Ovary (tissue), 10 donors: ENCODE measurements at places on chromosomes 13 and 19. TPM values are rescaled to one million over a fixed set of nuclear protein-coding genes. Genes with fewer than 3 reads are reported as not detected.

Gene MBD3L2
- total RNA-seq = not detected

DNA sequence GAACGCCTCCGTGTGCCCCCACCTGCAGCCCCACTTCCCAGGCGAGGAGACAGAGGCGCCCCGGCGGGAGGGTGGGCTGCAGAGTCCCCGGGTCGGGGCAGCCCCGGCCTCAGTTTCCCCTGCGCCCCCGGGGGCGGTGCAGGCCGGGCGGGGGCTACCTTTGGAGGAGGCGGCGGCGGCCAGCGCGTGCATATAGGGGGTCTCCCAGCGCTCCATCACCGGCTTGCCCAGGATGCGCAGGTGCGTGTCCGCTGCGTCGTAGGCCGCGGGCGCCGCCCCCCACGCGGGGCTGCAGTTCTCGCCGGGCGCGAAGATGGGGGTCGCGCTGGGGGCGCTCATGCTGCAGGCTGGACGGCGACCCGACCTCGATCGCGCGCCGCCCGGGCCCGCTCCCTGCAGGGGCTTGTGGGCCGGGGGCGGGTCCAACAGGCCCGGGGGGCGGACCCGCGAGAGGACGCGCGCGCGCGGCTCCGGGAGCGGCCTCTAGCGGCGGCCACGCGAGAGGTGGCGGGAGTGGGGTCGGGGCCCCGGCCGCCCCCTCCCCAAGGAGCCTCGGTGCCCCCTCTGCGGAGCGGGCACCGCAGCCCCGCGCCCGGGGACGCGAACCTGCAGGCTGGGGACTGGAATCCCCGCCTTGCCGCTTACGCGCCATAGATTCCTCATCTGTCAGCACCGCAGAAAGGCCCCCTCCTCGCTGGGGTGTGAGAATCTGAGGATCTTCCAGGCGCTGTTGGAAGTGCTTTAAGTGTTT, at the start of gene GAMT:
TSS of gene GAMT (minus strand) at position 405 of the 751 bp plus-strand sequence. CDS start at position 339, 66 bp downstream.
- no peak for DNase-seq

Gene ALG5
- 36.0 TPM for total RNA-seq

- DNase-seq = no peak
Measured at GRCh38 chr19:10862561-10863106, 8.7 kb upstream of the CARM1 start.

Gene RFPL4A
- total RNA-seq = not detected

DNA sequence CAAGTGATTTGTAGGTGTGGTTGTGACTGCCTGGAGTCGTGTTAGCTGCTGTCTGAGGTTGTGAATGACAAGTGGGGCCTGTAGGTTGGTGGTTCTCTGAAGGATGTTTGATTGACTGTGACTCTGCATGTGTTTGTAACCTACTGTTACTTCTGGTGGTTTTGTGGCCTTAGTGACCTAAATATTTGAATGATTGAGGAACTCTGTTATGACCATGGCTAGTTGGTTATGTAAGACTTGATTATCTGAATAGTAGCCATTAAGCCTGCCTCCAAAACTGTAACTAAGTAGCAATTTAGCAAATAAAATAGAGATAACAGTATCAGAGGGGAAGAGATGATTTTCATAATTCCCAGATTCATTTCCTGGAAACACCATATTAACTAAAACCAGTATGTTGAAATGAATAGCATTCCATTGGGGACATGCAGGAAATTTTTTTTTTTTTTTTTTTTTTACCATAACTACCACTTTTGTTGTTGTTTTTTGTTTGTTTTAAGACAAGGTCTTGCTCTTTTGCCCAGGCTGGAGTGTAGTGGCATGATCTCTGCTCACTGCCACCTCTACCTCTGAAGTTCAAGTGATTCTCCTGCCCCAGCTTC, 865 bp downstream of the ZNF382 start:
- no peak for DNase-seq

Gene ZNF69
- 24.0 TPM for total RNA-seq

- DNase-seq = no peak
Measured at GRCh38 chr19:31594701-31595100, 245.5 kb upstream of the TSHZ3 start.

- no peak for DNase-seq
Measured at GRCh38 chr19:28285917-28286316, 927.0 kb downstream of the UQCRFS1 start.

GRCh38 chr13:100542826-100543156, 45.8 kb downstream of the GGACT start:
- no peak for DNase-seq

Gene SOHLH2
- total RNA-seq = 0.11 TPM
